NCI-H1105 (cell line): ENCODE measurements at places on chromosomes 4 and X.

- DNase-seq = no peak
Measured at GRCh38 chr4:37815591-37815990, 10.9 kb upstream of the PGM2 start.

DNA sequence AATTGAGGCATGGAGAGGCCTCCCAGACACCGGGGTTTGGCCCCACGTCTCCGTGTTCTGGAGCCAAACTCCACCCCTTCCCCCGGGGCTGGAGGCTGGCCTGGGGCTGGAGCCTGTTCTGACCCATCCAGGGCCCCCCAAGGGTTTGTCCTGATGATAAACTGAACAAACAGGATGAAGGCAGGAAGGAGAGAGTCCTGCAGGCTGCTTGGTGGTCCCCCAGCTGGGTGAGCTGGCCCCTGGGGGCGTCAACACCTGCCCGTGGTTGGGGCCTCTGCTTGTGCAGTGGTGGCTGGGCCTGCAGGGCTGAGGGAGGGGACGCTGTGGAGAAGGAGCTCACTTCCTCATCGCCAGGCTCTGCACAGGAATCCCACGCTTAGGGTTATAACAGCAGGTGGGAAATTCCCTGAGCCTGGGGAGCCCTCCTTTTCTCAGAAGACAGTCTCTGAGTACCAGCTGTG, 2.3 kb downstream of the SH3TC1 start:
- DNase-seq = no peak

- DNase-seq = no peak
Measured at GRCh38 chr4:162117051-162117450, 46.7 kb downstream of the FSTL5 start.

GRCh38 chr4:22522206-22522605, 6.3 kb upstream of the ADGRA3 start:
- DNase-seq = no peak

GRCh38 chrX:50161127-50161526, 39.7 kb downstream of the AKAP4 start:
- DNase-seq = no peak

DNA sequence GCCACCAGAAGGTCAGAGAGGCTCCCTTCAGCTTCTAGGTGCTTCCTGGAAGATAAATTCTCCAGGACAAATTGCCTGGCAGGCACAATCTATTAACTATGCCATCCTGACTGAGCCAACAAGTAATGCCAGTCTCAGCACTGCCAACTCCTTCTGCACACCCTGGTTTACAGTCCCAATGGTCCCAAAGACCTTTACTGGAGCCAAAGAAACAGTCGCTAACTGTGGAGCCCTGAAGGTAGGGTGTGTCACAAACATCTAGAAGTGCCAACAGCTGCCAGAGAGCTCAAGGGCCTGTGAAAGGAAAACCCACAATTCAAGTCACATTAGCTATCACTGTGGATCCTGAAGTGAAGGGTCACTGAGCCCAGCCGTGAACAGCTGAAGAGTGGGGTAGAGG, 34.9 kb upstream of the CITED1 start:
- no peak for DNase-seq
